EL (cell line): ENCODE measurements at places on chromosomes 12 and 14.
A peak's percentile ranks its signal among the peaks of the same experiment; 100 is the strongest.

- no peak for DNase-seq
Measured at GRCh38 chr12:15693228-15693911, 95.8 kb downstream of the EPS8 start.

DNA sequence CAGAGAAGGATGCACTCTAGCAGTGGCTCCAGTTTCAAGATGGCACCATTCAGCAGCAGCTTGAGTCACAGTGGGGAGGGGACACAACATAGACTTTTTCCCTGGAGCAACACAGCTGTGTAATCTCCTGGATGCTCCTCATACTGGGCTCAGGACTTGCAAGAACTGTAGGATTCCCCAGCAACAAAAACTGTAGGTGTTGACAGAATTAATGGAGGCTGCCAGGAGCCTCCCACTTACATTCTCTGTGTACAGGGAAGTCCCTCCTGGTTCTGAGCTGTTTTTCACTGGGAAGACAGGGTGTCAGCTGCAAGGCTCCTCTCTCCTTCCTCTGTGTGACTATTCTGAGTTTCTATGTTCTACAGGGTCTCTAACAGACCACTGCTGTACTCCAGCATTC, 217.9 kb downstream of the KIF21A start:
- no peak for DNase-seq

- DNase-seq = peak; percentile 10
Measured at GRCh38 chr12:460261-461230, 807 bp downstream of the B4GALNT3 start.

- no peak for DNase-seq
Measured at GRCh38 chr14:29822430-29822709, 105.3 kb downstream of the PRKD1 start.

DNA sequence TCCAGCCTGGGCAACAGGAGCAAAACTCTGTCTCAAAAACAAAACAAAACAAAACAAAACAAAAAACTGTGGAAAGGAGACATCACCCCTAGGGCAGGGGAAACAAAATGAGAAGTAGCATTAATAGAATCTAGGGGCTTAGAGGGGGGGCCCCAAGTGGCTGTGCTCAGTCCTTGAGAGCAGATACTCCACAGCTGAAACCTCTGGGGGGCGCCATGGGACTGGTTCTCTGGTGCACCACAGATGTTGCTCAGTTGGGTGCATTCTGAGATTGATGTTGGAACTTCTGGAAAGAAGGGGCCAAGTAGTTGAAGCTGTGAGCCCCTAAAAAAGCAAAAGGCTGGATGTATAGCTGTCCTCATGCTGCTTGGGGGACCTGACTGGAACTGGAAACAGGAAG, 11.8 kb upstream of the SYNE2 start:
- DNase-seq = peak; percentile 21

DNA sequence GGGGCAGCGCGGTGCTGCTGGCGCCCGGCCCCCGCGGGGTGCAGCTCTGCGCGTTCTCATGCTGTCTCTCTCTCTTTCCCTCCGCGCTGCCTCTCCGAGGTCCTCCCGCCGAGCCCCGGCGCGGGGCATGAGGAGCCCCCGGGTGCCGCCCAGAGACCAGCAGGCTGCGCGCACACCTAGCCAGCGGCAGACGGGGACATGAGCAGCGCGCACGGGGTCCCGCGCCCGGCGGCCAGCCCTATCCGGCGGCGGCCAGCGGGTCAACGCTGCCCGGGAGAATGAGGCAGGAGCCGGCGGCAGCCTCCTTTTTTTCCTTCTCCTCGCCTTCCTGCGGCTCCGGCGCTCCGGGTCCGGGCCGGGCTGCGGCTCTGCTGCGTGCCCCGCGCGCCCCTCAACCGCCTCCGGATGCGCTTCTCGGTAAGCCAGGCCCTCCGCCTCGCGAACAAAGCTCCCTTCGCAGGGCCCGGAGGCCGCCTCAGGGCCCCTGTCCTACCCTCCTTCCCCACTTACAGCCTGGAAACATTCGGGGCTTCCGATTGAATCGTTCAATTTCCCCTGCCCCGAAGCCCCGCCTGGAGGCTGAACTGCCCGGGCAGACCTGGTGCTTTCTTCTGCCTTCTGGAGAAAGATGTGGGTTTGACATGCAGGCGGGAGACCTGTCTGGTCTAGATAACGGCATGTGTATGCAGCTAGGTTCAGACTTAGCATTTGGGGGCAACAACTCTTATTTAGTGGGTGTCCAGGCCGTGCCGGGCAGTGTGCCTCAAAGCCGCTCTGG, at the start of gene TUNAR:
Gene TUNAR (plus strand): TSS at position 72 of the 778 bp plus-strand sequence.
- DNase-seq = peak; percentile 14

GRCh38 chr14:21917699-21918436, 244.2 kb upstream of the OR4E1 start:
- DNase-seq = peak; percentile 37

- DNase-seq = no peak
Measured at GRCh38 chr12:80716696-80717469, at the start of gene MYF5. Gene MYF5 (plus strand): TSS chr12:80716912. CDS start chr12:80717064, 152 bp downstream.

GRCh38 chr12:42186793-42187192, 42.1 kb upstream of the GXYLT1 start:
- DNase-seq = no peak

DNA sequence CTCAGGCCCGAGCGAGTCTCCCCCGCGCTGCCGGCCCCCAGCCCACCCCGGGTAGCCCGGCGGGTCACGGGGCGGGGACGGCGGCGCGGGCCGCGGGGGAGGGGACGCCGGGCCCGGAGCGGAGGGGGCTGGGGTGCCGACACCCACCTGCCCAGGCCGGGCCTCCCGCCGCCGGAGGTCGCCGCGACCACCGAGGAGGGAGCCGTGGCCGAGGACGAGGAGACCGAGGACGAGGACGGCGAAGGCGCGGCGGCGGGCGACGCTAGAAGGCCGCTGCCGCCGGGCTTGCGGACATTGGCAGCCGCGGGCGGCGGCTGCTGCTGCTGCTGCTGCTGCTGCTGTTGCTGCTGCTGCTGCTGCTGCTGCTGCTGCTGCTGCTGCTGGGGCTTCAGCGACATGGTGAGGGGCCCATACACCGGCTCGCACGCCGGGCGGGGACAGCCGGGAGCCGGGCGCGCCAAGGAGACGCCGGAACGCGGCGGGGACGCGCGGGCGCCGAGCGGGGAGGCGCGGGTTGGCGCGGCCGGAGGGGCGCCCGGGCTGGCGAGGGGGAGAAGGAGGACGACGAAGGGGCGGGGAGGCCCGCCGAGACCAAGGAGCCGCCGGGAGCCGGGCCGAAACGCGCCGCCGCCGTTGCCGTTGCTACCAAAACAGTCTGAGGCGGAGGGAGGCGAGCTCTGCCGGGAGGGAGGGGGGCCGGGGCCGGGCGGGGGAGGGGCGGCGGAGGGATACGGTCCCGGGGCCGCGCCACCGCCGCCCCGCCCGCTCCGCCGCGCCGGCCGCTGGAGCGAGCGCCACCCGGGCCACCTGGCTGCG, at the start of gene ATXN2:
Gene ATXN2 (minus strand): TSS at position 679 of the 816 bp plus-strand sequence. CDS start 281 bp downstream, at position 398.
- DNase-seq = no peak

GRCh38 chr12:73677520-73678291, 859.9 kb upstream of the ATXN7L3B start:
- DNase-seq = no peak

DNA sequence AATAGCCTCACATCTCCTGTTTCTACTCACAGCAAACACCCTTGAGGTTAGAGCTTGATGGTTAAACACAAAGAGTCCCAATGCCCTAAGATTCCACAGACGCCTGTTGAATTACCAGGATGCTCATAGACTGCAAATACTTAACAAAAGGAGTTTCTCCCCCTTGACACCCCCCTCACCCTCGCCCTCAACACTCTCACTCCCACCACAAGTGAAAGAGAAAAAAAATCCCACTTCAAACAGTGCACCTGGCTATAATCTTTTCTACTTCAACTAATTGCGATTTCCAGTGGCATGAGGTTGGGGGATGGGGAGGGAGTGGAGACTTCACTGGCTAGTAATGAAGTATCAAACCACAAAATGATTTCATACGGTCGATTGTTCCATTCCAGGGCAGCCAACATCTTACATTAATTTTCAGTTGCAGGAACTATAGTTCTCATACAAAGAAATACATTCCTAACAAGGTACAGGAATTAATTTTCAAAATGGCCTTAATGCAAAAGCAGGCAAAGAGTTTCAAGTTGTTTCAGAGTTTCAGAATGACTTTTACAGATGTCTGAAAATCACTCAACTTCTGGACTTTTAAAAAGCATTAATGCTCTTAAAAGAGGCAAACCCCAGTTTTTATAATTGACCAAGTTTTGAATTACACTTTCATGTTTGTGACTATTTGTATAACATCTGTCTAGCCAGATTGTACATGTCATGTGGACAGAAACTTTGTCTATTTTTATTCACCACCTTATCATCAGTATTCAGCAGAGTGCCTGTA, 390.7 kb downstream of the C12orf75 start:
- DNase-seq = no peak

GRCh38 chr12:47742253-47742825, 16.3 kb downstream of the RAPGEF3 start:
- DNase-seq = peak; percentile 43

DNA sequence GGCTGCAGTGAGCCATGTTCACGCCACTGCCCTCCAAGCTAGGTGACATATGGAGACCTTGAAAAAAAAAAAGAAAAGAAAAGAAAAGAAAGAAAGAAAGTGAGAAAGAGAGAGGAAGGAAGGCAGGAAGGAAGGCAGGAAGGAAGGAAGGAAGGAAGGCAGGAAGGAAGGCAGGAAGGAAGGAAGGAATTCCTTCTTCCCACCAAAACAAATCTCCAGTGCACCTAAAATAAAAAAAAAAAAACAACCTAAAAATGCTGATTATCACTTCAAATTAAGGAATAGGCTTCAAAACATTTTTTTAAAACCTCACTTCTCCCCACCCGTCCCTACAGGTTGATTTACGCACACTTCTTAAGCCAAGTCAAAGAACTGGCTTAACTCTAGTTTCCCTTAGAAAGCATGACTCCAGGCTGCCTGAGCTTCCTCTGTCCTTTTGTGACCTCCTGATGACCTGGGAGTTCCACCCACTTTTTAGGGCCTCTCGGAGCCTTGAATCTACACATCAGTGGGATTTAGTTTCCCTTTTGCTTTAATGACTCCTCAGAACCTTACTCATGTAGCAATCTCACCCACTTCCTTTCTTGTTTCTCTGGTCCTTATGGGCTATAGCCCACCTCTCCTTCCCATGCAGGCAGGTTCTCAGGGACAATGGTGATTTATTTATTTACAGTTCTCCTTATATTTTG, 18.6 kb downstream of the DUSP6 start:
- no peak for DNase-seq

DNA sequence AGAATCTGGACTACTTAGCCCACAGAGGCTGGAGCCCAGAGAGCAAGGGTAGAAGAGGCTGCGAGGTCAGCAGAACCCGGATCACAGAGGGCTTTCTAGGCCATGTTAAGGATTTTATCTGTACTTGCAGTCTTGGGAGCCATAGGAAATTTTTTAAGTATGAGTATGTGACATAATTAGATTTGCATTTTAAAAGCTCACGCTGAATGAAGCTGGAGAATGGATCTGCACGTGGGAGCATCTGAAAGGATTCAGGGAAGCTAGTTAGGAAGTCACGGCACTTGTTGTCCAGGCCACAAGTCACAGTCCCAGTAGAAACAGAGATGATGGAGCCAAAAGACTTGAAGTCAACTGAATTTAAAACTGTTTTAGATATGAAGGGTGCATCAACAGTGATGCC, 14.1 kb downstream of the CORO1C start:
- DNase-seq = no peak

- no peak for DNase-seq
Measured at GRCh38 chr14:31965735-31966598, 111.1 kb upstream of the ARHGAP5 start.

- DNase-seq = peak; percentile 56
Measured at GRCh38 chr12:54306925-54307741, 6.3 kb upstream of the NFE2 start.
